ENCODE measurements at places on chromosomes 12 and 14. TPM values are rescaled to one million over a fixed set of nuclear protein-coding genes. Genes with fewer than 3 reads are reported as not detected.

- no peaks in the 10 kb centered on the region for H3K4me1 ChIP-seq
- peaks cover 4% of the 10 kb centered on the region for H3K27me3 ChIP-seq
- H3K27ac ChIP-seq, result no peak overlapping the region
- no peak for DNase-seq
- no peaks in the 10 kb centered on the region for H3K36me3 ChIP-seq
These were observed 155.1 kb downstream of the CALM1 start for GRCh38 chr14:90551733-90552464.

DNA sequence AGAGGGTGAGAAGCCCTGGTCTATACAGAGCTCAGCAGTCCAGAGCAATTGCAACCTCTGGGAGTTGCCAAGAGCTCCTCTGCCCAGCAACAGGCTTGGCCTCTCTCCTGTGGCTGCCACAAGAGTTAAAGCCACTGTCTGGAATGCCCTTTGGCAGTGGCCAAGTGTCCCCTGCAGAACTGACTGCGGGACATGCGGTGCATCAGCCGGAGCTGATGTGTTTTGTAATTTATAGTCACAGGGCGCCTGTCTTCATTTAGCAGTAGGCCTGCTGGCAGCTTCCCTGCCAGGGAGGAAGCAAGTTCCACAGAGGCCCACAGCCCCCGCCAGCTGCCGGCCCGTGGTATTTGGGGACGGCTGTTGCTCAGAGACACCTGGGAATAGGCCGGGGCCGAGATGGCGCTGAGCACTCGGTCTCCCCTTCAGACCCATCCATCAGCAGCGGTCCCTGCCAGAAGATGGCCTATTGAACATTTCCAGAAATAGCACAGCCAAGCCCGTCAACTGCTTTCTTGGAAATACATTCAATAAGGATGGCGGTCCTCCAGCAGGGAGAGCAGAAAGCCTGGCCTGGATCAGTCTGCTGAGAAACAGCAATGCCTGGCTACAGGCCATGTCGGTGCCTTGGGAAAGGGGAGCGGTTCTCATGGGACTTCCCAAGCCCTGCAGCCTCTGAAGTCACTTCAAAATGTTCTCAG lies 217.4 kb downstream of the CRADD start:
- H3K36me3 ChIP-seq, result no peaks in the 10 kb centered on the region
- no peaks in the 10 kb centered on the region for H3K4me1 ChIP-seq
- peaks cover 2% of the 10 kb centered on the region for H3K27me3 ChIP-seq
- H3K4me3 ChIP-seq, result no peak overlapping the region

GRCh38 chr12:46548605-46549071 lies 176.1 kb upstream of the SLC38A2 start:
- DNase-seq, result no peak
- H3K4me1 ChIP-seq, result peaks cover 71% of the 10 kb centered on the region
- H3K27ac ChIP-seq, result peak overlapping the region; percentile 81
- H3K27me3 ChIP-seq, result no peaks in the 10 kb centered on the region
- H3K36me3 ChIP-seq, result no peaks in the 10 kb centered on the region

DNA sequence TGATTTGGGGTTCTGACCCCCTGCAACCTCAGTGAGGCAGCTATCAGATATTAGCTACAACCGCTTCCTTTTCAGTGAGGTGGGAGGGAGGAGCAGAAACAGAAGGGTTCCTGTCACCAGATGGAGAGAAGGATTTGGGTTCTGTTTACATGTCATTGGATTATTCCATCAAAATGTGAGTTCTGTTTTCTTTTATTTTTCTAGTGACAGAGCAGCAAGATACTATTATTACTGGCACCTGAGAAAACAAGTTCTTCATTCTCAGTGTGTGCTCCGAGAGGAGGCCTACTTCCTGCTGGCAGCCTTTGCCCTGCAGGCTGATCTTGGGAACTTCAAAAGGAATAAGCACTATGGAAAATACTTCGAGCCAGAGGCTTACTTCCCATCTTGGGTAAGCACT lies 52.8 kb downstream of the FRMD6 start:
- peaks cover 1% of the 10 kb centered on the region for H3K27me3 ChIP-seq
- no peak overlapping the region for H3K4me3 ChIP-seq
- no peak for DNase-seq

Gene TMEM132D
- polyA plus RNA-seq, result 0.06 TPM

Gene PPM1A
- 46.8 TPM for polyA plus RNA-seq

Gene NDUFA12
- polyA plus RNA-seq, result 345 TPM

Measured in immature natural killer cell (primary cell).